Activated T-cell treated with anti-CD3 and anti-CD28 coated beads for 1 hour (primary cell): ENCODE measurements at places on chromosomes 16 and 17.

- no peak for DNase-seq
Measured at GRCh38 chr17:60145006-60145935, 4.5 kb upstream of the CA4 start.

DNA sequence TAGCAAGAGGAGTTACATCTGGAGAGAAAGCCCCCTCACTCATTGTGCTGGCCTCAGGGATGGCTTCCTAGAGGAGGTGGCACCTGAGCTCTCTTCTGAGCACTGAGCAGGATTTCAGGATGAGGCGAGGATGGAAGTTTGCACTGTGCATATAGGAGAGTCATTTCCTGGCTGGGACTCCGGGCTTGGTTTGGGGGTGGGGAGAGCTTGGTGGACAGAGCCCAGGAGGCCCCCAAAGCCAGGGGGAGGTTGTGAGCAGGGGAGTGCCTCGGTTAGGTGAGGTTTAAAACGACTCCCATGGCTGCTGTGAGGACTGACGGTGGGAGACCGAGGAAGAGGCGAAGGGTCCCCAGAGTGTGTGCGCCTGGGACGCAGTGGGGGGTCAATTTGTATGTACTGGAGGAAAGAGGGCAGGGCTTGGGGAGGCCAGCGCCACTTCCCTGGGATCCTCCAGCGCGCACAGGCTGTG, 1.2 kb downstream of the CAMKK1 start:
- DNase-seq: no peak

DNA sequence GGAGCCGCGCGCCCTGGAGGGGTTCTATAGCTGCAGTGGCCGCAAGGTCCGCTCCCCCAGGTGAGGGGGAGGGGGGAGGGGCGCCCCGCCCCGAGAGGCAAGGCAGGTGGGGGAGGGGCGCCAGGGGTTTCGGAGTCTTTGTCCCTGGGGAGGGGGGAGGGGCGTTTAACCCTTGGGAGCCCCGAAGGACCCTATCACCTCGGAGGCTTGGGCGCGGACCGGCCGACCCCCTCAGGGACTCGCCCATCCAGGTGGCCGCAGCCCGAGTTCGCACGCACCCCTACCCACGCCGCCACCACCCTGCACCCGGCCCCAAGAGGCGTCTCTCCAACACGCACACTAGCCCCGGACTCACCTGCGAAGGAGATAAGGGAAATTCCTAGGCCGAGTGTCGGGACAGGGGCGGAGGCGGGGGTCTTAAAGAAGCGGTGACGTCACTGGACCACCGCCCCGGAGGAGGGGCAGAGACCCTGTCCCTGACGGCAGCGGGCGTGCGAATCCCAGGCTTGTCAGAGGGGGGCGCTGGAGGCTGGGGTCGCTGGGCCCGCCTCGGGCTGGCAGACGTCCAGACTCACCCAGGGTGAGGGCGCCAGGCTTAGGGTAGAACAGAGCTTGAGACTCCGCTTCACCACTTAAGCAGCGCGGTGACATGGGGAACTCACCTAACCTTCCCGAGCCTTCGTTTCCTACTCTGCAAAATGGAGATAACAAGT, at the start of gene CLDN6:
Gene CLDN6, minus strand, starts transcription at position 390 of the 713 bp plus-strand sequence. CDS start 2,162 bp downstream, outside the sequence.
- no peak for DNase-seq

DNA sequence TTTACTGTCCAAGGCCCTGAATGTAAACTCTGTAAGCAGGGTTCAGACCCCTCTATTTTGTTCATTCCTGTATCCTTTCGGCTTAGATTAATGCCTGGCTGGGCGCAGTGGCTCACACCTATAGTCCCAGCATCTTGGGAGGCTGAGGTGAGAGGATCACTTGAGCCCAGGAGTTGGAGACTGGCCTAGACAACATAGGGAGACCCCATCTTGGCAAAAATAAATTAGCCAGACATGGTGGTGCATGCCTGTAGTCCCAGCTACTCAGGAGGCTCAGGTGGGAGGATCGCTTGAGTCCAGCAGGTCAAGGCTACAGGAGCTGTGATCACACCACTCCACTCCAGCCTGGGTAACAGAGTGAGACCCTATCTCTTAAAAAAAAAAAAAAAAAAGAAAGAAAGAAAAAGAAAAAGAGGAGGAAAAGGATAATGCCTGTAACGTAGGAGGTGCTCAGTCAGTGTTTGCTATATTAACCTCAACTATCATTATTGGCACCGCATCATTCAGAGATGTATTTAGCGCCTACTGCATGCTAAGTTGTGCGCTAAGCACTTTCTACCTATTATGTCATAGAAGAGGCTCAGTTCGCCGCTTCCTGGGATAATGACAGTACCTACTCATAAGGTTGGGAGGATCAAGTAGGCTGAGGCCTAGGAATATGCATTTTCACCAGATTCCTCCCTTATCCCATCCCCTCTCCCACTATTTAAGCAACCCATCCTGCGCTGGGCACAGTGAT, 5.0 kb downstream of the SOCS1 start:
- DNase-seq: no peak

GRCh38 chr17:17119533-17119932, 77.3 kb downstream of the MPRIP start:
- peak; percentile 29 for DNase-seq

GRCh38 chr16:47481698-47482374, 20.7 kb downstream of the PHKB start:
- no peak for DNase-seq
